ENCODE measurements at places on chromosomes 1 and 21.

- no peak for DNase-seq
These were observed 22.5 kb downstream of the CEPT1 start for GRCh38 chr1:111162488-111162880.

DNA sequence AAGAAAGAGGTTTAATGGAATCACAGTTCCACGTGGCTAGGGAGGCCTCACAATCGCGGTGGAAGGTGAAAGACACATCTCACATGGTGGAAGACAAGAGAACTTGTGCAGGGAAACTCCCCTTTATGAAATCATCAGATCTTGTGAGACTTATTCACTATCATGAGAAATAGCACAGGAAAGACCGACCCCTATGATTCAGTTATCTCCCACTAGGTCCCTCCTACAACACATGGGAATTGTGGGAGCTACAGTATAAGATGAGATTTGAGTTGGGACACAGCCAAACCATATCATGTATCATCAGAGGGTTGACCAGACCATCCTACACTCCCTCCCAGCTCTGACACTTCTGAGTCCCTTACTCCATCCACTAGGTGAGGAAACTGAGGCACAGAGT is 143.9 kb upstream of the KLHDC7A start:
- DNase-seq = no peak

GRCh38 chr1:175693364-175693763 is 50.0 kb downstream of the TNR start:
- DNase-seq = no peak

DNA sequence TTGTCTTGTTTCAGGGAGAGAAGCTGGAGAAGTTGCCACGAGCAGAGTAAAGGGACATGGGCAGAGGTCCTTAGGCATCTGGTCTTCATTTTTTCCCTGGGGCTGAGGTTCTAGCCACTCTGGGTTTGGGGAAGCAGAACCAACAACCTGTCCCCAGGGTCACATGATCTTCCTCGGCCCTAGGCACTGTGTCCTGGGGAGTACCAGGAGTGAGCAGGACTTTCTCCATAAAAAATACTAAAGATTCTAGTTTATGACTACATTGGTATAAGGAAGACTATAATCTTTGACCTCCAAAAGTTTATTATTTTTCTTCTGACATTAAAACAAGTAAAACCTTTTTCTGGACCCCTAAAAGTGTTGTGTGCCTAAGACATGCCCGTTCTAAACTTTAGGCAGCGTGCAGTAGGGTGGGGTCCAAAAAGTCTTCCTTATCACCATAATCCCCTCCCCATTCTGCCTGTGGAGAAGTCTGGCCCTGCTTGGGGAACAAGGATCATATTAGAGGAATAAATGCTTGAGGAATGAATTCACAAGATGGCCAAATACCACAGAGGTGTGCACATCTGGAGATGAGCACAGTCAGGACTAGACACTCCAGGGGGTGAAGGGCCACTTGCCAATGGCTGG is 19.3 kb upstream of the IGSF3 start:
- no peak for DNase-seq

DNA sequence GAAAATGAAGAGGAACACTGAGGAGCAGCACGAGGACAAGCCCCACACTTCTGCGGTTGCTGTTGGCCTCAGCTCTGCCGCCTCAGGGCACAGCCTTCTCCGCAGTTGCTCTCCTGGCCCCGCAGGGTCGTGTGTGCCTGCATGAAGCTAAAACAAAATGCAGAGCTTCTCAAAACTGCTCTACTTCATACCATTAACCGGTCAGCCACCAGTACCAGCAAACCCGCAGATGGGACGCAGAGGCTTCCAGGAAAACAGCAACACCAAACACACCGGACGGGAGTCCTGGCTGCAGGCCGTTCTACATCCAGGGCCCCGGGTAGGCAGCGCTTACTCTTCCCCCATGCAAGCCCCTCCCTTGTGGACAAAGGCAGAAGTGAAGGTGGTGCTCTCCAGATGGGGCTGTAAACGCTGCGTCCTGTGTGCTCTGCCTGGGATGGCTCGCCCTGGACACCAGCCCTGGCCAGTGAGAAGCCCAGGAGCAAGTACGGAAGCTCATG is 7.1 kb upstream of the C1orf159 start:
- no peak for DNase-seq

DNA sequence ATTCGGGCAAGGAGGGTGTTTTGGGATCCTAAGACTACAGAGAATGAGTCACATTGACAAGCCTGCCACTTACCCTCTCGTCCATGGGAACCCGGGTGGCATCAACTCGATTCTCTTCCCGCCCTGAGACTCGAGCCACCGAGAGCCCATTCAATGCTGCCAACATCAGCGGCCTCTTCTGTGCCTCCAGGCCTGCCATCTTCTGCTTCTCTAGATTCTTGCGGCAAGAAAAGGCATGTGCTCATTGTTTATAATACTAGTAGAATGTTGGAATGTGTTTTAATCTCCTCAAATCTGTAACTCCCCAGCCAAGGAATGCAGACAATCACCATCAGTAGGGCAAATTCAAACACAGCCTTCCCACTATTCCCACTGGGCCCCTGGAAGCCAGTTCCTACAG is 96.9 kb downstream of the SMYD2 start:
- no peak for DNase-seq

Data from AML-193 (cell line).